ENCODE measurements at places on chromosomes 1 and 21.

DNA sequence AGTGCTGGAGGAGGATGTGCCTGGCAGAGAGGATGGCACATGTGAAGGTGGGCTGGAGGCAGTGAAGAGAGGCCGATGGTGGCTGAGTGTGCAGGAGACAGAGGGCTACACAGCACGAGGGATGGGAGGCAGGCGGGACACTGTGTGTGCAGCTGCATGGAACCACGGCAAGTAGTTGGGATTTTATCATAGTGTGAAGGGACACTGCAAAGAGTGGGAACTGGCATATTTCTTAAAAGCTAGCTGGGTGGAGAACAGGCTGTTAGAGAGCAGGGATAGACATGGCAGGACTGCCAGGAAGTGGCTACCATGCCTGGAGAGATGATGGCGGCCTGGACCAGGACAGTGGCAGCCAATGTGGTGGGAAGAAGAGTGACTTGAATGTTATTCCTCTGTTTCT, 102.4 kb upstream of the TLR5 start:
- DNase-seq, result no peak

- no peak for DNase-seq
Observed at GRCh38 chr1:89806616-89807015, 14.2 kb upstream of the LRRC8D start.

GRCh38 chr1:162145966-162146696, 76.6 kb downstream of the NOS1AP start:
- DNase-seq, result no peak

DNA sequence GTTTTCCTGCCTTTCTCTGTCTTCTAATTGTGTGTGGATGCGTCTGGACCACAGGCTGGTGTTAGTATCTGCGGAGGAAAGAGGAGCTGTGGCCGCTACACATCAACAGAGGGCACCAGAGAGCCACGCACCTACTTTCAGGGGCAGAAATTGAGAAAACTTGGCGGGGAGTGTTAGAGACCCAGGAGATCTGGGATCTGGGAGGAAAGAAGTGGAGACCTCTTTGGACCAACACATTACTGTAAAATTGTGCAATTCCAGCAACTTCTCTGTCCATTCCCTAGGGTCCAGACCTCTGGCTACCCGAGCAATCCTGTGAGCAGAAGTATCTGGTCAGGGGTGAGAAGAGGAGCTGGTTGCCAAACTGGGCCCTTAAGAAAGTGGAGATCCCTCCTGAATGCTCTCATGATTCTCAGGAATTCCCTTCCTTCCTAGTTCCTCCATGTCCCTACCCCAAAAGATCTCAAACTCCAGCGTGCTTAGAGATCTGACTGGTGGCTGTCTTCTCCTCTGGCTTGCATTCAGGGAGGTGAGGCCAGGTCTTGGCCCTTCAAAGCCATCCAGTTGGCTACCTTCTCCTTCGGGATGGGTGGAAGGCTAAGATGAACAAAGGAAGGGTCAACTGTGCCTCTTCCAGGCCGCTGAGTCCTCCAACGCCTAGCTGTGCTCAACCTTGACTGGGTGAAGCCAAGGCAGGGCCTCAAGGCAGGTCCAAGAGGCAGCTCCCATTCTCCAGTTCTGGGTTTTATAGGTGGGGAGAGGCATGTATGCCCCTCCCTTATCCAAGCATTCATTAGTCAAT, 1.2 kb upstream of the KIRREL1 start:
- DNase-seq, result no peak

GRCh38 chr1:192762265-192762664, 46.6 kb upstream of the RGS2 start:
- no peak for DNase-seq

GRCh38 chr1:24641646-24642151, 1.4 kb upstream of the SRRM1 start:
- no peak for DNase-seq

GRCh38 chr1:54671985-54672608, 30.5 kb downstream of the MROH7 start:
- no peak for DNase-seq

- no peak for DNase-seq
Observed at GRCh38 chr1:218702775-218703174, 357.6 kb downstream of the TGFB2 start.

GRCh38 chr1:54045496-54045895, 7.5 kb downstream of the TMEM59 start:
- no peak for DNase-seq

DNA sequence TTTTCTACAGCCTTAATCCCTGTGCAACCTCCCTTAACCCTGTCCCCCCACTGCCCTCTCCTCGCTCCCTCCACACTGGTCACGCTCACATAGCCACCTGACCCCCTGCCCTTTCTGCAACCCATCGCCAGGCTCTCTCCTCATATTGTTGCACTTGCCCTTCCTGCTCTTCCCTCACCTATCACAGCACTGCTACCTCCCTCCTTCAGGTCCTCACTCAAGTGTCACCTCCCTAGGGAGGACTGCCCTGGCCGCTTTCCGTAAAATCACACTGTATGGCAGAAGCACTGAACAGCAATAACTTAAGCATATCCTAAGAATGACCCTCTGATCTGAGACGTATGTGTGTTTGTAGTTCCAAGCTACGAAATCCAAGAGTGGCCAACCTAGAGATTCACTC, 406.0 kb downstream of the SIPA1L2 start:
- DNase-seq, result no peak

DNA sequence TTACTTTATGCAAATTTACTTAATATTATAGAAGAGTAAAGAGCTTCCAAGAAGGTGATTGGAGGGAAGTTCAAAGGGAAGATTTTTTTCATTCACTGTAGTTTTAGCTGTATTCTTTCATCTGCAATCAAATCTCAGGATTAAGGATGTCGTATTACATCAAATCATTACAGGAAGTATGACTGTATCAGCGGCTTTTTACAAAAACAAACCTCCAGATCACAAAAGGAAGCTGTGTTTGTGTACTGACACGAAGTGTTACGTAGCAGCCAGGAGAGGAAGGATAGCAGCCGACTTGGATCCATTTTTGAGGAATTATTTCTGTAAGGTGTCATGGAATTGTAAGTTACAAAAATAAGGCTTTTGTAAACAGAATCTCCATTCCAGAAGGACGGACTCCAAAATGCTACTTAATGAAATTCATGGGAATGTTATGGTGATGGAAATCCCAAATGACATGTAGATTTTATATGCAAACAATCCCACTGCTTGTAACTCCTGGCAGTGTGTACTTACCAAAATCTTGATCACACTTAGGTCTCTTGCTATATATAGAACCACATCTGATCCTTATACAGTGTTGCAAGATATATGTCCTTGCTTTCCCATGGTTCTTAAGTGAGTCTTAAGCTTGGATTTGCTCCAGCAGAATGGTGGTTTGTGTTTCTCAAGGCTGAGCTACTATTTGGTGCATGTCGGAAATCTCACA, 49.8 kb downstream of the KCNJ15 start:
- no peak for DNase-seq

DNA sequence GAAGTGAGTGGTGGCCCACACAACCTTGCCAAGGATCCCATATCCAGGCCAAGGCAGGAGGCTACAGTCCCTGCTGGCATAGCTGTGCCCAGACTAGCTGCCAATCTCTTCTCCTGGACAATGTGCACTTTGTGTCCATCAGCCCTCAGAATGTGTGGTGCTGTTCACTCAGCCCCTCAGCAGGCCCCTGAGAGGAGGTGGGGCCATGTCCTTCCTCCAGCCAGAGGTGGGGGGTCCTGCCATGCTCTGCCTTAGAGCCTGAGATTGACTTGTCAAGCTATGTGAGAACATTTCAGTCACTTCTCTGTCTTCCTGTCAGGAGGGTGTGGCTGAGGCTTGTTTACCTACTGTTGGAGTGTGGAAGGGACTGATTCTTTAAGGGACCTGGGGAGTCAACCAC, 1.4 kb downstream of the NCF2 start:
- DNase-seq, result no peak

DNA sequence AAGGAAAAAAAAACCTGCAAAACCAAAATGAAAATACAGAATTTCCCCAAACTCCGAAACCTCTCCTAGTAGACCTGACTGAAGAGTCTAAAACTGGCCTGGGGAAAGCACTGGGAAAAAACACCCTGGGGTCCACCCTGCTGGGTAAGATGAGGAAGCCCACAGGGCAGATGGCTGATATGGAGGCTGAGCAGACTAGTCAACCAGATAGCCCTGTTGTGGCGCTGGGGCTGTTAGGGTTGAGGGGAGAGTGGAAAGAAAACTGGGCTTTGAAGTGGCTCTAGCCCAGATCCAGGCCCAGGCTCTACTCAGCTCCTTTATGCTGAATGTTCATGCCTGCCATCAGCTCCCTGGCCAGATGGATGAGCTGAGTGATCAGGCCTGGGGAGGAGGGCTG, 6.8 kb upstream of the SLAMF1 start:
- DNase-seq, result no peak

GRCh38 chr1:116417678-116418077, 44.6 kb downstream of the ATP1A1 start:
- DNase-seq, result no peak

- DNase-seq, result no peak
Observed at GRCh38 chr1:110254604-110255391, 44.7 kb downstream of the KCNC4 start.

DNA sequence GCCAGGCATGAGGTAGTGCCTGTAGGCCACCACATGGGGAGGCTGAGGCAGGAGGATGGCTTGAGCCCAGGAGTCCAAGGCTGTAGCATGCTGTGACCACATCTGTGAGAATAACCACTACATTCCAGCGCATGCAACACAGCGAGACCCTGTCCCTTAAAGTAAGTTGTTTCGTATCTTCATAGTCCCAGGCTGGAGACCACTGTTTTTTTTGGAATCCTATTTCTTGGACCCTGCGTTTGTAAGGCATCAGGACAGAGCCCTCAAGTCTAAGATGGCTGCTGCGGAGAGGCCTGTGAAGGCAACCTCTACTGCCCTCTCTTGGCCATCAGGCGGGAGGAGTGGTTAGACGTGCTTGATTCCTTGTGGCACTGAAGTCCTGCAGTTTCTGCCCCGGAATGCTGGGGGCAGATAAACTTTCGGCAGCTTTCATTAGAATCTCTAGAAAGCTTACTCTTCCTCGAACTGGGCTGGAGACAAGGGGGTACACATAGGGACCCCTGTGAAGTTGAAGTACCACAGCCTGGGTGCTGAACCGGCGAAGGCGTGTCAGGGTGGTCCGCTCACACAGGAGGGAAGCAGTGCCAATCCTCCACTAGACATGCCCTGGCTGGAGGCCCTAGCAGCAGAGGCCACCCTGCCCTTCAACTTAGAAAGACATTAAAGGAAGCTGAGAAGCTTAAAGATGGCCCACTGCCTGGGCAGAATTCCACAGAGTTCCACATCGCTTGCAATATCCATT, 36.6 kb downstream of the RABIF start:
- no peak for DNase-seq

- no peak for DNase-seq
Observed at GRCh38 chr1:227155688-227156087, 162.6 kb downstream of the CDC42BPA start.

DNA sequence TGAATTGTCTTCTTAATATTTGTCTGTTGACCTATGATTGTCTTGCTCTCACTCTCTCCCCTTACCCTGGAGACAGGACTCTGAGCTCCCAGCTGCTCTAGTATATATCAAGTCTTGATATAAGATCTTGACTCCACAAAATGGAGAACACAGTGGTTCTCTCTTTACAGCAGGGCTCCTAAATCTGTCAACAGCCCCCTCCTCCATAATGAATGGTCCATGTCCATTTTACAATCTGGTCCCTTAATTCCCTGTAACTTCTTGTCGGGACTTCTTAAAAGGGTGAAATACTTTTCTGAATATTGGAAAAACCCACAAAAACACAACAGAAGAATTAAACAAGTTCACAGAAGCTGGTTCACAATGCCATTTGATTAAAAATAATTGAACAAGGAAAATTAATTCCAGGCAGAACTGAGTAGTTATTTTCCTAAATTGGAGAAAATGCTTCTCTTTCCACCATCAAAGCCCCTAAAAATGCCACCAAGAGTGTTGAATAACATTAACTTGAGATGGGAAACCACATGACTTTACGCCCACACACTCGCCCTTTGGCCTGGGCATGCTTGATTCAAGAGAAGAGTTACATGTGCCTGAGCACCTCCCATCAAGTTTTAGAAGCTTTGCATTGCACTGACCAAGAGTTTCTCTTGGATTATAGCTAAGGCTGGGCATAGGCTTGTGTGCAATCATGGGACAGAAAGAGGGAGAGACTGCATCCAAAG, 109.8 kb downstream of the TOMM20 start:
- DNase-seq, result no peak

- no peak for DNase-seq
Observed at GRCh38 chr21:36550761-36551160, 70.8 kb upstream of the CLDN14 start.

DNA sequence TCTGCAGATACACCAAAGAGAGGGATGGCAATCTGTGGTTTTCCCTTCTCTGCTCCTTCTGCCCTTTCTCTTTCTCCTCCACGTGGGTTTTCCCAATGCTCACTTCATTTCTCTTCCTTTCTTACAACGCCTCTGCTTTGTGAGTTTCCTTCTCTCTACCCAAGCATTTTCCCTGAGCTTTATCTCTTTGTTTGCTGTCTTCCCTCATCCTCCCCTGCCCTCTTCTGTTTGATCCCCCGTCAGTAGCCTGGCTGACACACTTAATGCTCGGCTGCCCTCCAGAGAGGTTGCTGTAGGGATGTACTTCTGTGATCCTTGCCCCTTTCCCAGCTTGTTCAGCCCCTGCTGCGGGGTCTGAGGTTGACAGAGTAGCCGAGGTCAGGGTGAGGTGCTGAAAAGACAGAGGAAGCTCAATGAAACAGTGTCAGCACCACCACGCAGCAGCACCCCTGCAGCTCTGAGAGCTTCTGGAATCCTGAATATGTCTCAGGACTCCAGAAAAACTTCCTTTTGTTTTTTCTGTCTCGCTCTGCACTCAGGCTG, 6.0 kb downstream of the EDARADD start:
- no peak for DNase-seq

- DNase-seq, result no peak
Observed at GRCh38 chr1:8560035-8560434, 242.1 kb downstream of the SLC45A1 start.

DNA sequence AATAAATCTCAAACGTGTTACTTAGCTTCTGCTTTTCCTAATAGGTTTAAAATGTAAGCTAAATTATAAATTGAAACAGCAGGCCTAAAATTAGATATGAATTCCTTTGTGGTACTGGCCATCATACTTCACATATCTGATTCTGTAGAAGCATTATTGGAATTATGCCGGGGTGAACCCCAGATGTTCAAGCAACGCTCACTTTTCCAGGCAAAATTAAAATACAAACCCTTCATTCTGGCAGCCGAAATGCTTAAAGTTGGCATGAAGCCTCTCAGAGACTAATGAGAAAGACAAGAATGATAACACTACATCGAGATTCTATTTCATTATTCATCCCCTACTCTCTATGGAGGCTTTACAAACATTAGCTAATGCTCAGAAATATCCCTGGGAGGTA, 1352.7 kb upstream of the ADGRL2 start:
- DNase-seq, result no peak

GRCh38 chr21:37208056-37208721, 58.9 kb downstream of the VPS26C start:
- peak; percentile 11 for DNase-seq

- DNase-seq, result no peak
Observed at GRCh38 chr1:245888809-245889208, 618.3 kb downstream of the SMYD3 start.

- no peak for DNase-seq
Observed at GRCh38 chr1:15797614-15798390, 9.6 kb downstream of the UQCRHL start.

Data from left renal pelvis (tissue), 4 donors.